ENCODE measurements at places on chromosomes 16 and 17.

GRCh38 chr16:50776037-50776436, 34.2 kb downstream of the CYLD start:
- no peak for DNase-seq

DNA sequence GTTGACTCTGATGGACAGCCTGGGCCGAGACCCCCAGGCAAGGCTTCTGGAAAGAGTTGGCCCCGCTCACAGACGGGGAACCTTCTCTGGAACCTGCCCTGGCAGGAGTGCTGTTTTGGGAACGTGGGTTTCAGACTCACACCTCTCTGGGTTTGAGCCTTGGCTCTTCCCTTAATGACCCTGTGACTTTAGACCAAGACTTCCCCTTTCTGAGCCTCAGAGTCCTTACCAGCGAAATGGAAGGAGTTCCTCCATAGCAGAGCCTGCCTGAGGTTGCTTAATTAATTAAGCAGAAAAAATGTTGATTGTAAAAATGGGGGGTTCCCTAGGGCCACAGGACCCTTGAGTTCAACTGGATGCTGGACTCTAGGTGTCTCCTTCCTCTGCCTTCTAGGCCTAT, 408.2 kb downstream of the SEC14L1 start:
- DNase-seq, result no peak

GRCh38 chr16:67088551-67088950, 21.2 kb upstream of the PHAF1 start:
- no peak for DNase-seq

- DNase-seq, result no peak
These were observed 52.5 kb upstream of the ALDH3A1 start for GRCh38 chr17:19800571-19800970.

DNA sequence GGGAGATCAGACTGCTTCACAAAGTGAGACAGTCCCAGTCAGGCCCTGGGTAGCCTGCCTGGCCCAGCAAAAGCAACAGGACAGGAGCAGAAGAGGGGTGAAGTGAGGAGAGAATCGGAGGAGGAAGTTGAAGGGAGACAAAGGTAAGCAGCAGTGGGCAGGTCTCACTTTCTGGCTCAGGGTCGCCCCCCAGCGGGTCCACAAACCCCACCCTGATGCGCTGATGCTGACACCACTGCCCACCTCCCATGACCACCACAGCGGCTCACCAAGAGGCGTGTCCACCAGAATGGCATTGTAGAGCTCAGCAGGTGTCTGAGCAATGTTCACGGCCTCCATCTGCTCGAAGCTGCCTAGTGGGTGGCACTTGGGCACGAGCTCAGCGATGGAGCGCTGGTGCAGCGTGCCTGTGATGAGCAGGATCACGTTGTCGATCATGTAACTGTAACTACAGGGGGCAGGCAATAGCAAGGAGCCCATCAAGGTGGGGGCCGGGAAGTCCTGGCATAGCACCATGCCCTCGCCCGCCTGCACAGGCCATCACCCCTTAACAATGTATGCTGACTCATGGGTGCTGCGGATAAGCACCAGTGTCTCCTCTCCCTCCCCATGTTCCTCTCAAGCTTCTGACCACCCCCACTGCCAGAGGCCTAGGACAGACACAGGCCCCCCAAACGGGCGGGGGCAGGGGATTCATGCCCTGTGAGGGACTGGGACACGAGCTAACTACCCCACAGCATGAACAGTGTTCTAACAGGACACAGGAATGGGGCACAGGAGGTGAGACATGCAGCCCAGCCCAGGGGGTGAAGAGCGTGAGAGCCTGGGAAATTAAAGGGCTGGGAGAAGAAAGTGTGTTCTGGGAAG, 13.6 kb downstream of the HSD11B2 start:
- DNase-seq, result no peak

DNA sequence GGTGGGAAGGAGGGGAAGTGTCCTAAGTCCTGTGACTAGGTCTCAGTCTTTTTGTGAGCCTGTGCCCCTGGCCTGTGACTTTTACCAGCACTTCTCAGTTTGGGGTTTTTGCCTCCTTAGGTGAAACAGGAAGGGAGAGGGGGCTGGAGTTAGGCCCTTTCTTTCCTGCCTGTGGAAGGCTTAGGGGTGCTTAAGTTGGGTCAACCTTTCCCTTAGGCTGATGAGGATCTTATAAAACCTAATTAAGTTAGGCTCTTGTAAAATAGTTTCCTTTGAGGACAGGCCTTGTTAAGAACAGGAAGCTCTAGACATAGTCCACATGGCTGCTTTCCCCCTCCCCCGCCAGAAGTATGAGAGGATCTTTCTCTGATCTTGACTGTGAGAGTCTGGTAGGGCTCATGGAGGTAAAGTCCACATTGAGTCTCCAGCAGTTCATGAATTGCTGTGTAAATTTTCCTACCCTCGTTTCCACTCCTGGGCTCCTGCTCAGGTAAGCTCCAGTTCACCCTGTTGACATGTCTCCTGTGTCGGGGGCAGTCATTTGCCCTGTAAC, 17.0 kb upstream of the DNASE1 start:
- no peak for DNase-seq

DNA sequence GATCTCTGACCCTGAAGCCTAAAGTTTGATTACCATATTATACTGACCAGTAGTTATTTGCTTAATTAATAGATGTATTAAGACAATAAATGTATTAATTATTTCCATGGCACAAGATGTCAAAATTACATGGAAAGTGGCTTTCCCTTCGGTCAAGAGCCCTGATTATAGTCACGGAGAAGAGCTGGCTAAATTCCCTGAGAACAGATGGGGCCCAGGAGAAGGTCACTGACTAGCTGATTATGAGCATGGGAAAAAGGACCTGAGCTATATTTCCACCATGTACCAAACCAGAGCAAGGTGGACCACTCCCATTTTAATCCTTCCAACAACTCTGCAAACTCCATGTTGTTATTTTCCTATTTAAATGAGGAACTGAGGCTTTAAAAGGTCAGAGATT, 12.9 kb upstream of the MYO18A start:
- no peak for DNase-seq

DNA sequence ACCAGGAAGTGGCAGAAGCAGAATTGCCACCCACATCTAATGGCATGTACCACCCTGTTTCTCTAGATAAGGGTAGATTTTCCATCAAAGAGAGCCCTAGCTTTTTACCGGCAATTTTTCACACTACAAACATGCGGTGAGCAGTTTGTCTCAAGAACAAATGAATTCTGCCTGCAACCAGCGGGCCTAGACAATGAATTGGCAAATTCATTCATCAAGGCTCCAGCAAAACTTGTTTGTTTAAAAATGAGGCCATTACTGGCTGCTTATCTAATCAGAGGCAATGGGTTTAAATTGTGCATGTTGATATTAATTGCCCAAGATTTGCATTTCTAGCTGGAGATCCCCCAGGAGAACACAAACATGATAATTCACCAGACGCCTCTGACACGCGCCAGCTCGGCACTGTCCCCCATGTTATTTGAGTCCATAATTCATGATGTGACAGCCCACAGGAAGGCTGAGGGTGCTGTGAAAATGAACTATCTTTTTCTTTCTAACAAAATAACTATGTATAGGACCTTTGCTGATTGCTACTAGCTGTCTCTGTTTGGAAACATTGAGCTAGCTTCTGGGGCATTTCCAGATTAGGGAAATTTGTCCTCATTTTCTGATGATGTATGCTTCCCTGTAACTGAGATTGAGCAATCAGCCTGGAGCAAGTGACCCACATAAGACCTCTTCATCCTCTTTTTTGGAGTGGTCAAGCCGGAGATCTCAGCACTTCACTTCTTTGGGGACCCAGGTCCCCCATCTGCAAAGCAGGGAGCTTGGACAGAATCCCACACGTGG, 80.8 kb downstream of the CNGB1 start:
- no peak for DNase-seq
